ENCODE measurements at places on chromosomes 7 and 10. TPM values are rescaled to one million over a fixed set of nuclear protein-coding genes. Genes with fewer than 3 reads are reported as not detected.

PTPRZ1 gene
- total RNA-seq: not detected

GPNMB gene
- total RNA-seq: not detected

- peak; percentile 9 for DNase-seq
Measured at GRCh38 chr10:78231939-78232338, 198.3 kb downstream of the RPS24 start.

- no peak for DNase-seq
Measured at GRCh38 chr10:64733980-64734379, 1212.8 kb downstream of the REEP3 start.

DNA sequence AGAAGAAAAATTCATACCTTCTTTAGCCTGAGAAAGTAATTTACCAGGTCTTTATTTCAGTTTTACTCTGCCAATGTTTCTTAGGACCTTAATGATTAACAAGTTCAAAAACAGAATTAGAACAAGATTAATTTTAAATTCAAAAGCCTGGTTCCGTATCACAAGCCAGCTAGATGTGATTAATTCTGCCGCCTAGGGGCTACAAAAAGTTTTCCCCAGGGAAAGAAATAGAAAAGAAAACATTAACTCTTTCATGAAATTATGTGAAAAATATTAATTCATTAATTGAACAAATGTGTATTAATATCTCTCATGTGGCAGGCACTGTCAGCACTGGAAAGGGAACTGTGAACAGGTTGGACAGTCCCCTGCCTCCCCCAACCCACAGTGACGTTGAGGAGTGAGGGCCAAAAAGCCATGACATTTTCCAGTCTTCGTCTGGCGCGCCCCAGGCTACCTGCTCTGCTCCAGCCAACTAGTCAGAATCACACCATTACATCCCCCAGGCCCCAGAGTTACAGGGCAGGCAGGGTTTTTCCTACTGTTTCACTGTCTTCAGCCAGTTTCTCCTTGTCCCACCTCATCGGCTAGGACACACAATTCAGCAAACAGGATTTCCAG, 20.1 kb downstream of the TMEM176A start:
- DNase-seq: no peak

- no peak for DNase-seq
Measured at GRCh38 chr10:16184906-16185305, 251.9 kb upstream of the PTER start.

TRIM50 gene
- total RNA-seq: not detected

DNA sequence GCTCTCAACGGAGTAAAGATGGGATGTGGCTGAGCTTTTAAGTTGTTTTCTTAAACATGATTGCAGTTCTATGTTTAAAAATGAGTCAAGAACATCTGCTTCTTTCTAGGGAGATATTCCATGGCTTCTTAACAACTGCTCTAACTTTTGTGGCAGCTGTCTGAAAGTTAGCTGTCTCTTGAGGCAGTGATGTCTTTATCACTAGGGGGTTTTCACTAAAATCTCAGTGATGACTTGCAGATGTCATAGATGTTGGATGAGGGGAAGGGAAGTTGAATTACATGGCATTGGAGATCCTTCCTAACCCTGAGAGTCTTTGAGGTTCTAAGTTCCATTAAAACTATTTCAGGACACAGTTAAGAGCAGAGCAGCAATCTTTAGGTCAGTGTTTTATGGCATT, 43.5 kb downstream of the PRKG1 start:
- DNase-seq: no peak

DNA sequence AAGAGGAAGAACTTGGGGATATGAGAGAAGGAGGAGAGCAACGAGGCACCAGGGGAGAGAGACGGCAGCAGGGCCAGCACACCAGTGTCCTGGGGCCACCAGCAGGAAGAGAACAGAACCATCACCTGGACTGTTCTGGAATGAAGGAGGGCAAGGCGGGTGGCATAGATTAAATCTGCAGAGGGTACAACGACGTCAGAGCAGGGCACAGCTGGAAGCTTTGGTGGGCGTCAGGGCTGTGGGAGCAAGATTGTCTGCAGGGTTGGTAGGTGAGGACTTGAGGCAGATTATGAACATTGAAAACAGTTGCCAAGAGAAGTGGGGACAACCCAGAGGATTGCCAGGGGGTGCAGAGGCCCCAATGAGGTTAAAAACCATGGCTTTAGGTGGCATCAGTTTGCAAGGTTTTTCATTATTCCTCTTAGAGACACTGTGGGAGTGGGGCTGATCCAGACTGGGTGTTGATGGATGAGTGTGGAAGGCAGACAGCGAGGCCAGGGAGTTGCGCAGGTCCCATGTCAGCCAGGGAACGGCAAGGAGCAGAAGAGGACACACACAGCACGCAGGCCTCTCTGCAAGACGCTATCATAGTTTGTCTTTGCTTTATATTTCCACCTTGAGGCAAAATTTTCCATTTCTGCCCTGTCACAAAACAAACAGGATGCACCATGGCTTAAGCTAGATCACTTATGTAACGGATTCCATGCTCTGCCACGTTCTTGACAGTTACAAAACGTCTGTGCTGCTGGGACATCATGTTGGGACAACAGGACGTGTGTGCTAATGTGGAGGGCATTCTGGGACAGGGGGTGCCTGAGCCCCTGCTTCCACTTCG, 52.5 kb upstream of the LEP start:
- DNase-seq: no peak

DNA sequence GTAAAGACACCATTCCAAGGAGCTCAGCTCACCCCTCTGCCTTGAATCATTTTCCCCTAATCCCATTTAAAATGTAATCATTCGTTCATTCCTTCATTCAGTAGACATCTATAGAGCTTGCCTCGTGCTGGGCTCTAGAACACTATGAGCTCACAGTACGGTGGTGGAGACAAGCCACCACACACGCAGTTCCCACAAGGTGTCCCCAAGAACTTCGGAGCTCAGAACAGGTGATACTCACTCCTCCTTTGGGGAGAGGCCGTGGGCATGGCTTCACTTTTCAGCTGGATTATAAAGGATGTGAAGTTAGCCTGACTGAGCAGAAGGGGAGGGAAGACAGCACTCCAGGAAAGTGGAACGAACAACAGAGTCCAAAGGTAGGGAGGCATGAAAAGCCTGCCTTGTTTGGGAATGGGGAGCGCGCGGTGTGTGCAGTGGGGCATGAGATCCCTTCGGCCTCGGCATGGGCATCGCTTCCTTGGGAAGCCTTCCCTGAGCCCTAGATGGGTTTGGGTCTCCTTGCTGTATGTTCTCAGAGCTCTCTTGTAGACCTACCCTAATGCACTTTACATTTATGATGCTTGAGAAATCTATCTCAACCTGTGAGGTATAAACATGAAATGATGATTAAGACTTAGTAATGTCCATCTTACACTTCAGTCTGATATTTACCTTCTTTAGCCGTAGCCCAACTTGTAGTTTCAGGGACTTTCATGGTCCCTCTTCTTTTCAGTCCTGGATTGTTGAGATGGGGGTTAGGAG, 809 bp upstream of the OGA start:
- DNase-seq: no peak

DNA sequence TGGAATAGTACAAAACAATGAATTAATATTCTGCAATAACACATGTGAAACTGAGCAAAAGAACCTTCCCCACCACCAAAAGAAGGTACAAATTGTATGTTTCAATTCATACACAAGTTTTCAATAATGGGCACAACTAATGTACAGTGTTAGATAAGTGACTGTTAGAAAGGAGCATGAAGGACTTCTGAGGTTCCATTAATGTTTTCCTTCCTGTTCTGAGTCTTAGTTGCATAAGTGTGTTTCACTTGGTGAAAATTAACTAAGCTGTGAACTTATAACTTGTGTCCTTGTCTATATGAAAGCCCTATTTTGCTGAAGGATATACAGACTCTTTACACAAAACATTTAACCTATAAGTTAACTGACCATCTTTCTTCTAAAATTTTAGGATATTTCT, 8.2 kb downstream of the GSAP start:
- no peak for DNase-seq

DNA sequence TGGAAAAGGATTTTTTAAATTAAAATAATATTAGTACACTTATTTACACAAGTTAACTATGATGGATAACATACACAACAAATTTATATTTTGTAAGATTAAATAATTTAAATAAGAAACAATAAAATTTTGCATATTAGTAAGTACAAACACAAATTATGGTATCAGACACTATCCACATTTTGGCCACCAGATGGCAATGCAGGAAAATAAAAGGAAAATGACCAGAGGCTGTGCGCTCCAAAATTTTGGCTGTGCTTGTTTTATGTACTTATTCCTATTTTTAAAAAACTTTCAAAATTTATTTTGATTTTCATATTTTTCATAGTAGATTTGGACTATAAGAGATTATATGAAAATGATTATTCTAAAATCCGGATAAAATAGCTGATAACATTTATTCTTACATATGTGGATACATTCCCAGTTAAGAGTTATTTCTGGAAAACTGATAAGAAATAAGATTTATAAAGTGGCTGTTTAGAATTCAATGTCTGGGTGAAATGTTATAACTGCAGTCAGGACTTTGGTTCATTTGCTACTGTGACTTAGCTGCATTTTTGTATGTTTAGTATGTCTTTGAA, 274.7 kb upstream of the HGF start:
- peak; percentile 32 for DNase-seq

CNPY1 gene
- total RNA-seq: not detected

- DNase-seq: no peak
Measured at GRCh38 chr7:44964831-44965440, 13.9 kb downstream of the MYO1G start.

- DNase-seq: no peak
Measured at GRCh38 chr7:28656529-28656928, 244.2 kb downstream of the CREB5 start.

GRCh38 chr10:14556285-14556956, 218.3 kb downstream of the FAM107B start:
- peak; percentile 72 for DNase-seq
